ENCODE measurements at places on chromosomes 6 and 20.

DNA sequence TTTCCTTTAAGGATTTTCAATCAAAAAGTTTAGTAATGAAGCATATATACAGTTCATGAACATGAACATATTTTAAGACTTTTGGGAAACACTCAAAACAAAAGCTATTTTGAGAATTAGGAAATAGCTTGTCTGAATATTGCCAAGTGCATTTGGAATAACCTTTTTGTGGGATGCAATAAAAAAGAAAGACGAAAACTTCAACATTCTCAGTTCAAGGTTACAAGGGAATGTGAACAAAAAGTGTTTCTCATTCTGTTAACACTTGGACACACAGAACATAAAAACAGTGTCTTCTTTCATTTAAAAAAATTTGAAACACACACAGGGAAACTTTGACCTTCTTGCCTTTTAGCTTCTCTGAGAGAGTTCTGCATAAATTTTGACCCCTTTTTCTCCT lies 72.7 kb upstream of the TCF21 start:
- no peak for DNase-seq

GRCh38 chr6:168865-169455 lies 123.3 kb upstream of the DUSP22 start:
- peak; percentile 61 for DNase-seq

DNA sequence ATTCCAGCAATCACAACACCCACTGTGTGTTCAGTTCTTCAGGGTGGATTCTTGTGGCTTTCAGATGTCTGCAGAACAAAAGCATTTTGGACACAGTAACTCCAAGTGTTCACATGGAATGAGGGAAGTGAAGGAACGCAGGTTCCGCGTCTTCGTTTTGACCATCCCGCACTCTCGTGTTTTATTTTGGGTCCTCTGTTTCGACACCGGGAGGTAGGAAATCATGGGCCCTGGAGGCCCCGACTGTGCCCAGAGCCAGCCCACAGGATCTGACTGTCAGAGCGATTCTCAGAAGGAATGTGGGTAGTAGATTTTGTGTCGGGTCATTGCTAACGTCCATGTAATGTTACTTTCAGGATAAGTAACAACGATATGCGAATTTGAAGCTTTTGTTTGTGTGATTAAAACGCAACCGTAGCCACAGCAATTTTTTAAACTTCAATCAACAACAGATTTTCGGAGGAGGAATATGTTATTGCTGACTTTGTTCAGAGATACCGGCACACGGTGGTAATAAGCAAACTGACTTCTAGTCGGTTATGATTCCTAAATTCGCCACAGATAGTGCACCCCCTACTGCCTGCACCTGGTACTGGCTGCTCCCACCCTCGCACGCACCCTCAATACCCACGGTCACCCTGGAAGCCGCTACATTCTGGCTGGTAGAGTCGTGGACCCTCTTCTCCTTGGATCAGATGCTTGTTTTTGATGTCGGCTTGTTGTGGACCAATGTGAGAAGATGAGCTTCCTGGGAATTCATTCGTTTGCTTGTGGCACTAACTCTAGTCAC lies 10.5 kb downstream of the NPEPL1 start:
- peak; percentile 31 for DNase-seq

DNA sequence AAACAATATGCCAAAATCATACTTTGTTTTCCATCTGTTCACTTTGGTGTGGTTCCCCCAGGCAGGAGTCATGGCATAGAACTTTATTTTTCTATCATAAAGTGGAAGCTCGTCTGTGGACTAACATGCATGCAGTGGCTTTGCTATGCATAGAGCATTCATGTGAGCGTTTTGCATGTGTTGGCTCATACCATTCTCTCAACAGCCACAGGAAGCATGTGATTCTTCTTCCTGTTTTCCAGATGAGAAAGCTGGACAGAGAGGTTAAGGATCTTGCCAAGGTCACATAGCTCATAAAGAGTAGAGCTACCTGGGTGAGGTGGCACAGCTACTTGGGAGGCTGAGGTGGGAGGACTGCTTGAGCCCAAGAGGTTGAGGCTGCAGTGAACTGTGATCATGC lies 123.4 kb upstream of the HDGFL1 start:
- DNase-seq, result no peak

DNA sequence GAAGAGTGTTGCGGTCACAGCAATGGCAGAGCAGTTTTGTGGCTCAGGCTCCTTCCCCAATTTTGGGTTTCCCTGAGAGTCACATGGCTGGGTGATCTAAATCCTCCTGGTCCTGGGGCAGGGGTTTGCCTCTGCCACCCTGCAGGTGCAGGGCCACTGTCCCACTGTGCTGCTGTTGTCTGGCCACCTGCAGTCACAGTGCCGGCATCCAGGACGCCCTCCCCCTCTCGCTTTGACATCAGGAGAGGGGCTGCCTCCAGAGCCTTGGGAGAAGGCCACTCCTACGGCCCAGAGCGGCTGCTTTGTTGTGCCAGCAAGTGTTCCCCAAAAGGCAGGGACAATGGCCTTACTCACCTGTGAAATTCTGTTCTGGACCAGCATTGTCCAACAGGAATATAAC lies 449.0 kb downstream of the QKI start:
- no peak for DNase-seq

DNA sequence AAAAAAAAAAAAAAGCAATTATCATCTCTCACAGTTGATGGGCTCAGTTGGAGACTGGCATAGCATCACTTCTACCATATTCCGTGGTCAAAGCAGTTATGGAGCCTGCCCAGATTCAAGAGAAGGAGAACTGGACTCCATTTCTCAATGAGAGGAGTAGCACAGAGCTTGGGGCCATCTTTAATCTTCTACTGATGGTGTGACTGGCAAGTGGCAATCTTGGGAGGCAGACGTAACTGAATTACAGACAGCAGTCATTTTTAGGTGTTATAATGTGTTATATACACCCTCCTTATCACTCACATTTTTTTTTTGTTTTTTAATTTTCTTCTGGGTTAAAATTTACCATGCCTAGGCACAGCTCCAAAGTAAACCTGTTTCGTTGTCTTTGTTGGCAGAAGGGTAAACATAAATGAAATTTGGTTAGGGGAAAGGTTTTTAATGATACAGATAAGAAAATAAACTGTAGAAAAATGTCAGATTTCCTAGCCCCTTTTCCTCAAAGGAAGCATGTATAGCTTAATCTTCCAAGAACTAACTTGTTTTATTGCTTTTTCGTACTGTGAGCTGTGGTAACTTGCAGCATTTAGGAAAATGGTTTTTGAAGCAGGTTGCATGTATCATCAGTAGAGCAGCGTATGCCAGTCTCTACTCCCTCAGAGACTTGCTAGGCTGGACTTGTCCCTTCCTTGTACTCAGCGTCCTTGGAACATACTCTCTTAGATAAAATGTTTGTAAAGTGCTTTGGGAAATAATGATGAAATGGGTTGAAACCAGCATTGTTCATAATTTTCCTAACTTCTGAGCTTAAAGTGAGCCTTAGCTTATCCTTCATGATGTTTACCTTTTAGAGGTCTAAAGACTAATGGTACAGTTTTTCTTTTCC lies 25.7 kb downstream of the ZFAND3 start:
- DNase-seq, result no peak

DNA sequence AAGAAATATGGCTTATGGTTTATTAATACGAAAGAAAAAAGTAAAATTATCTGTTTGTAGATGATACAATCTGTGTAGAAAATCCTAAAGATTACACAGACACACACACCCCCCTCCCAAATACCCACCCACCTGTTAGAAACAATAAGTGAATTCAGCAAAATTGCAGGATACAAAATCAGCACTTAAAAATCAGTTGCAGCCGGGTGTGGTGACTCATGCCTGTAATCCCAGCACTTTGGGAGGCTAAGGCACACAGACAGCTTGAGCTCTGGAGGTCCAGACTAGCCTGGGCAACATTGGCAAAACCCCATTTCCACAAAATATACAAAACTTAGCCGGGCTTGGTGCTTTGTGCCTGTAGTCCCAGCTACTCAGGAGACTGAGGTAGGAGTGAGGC lies 42.3 kb downstream of the NINL start:
- DNase-seq, result no peak

DNA sequence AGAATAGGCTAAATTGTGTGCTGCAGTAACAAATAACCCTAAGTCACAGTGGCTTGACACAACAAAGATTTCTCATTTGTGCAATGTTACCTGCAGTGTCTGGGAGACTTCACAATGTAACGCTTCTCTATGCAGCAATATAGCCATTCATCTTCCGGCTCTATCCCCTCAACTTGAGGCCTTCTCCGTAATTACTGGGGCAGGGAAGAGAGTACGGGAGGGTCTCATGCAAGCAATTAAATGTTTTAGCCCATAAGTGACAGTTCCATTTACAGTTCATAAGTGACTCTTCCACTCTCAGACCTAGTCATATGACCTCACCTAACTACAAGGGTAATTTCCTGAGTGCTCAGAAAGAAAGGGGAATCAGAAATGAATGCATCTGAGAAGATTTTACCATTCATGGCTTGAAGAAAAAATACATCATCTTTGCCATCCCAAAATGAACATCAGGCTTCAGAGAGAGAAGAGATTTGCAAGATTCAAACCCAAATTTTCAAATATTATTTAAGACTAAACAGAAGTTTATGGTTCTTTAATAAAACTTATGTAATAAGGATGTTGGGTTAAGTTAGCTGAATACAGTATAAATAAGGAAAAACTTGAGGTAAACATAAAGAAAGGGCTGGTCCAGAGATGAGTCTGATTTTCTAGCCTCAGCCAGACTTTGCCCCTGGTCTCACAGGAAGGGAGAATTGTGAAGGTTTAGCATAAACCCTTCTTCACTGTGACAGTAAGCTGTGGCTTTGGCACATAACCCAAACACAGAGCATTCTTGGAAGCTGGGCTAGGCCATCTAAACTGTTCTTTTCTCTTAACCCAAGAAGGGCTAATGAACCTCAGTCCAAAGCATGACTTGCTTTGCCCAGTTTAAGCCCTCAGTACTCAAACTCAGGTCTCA lies 13.3 kb downstream of the GPR6 start:
- DNase-seq, result no peak

DNA sequence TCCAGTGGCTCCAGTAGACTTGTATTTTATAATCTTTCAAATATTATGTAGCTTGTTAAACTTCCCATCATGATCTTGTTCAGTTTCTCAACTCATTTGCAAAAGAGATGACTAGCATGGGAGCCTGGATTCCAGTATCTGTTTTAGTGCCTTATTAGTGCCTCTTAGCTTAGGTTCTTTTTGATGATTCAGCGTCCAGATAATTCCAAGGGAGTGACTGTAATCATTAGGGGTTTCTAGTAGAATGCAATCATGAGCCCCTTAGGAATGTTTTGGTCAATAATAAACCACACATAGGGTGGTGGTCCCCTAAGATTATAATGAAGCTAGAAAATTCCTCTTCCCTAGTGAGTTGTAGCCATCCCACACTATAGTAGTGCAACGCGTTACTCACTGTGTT lies 7.0 kb downstream of the CD2AP start:
- no peak for DNase-seq

DNA sequence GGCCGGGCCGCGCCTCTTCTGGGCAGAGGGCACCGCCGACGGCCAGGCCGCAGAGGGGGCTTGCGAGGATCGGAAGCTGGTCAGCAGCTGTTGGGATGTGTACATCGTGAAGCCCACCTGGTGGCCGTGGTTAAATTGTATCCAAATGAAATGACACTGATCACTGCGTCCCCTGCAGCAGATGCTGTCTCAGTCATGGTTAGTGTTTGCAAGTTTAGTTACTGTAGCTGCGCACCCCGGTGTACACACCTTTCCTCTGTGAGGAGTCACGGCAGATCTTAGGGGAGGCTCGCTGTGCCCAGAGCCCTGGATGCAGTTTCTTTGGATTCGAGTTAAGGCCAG lies 653 bp downstream of the NAA20 start:
- DNase-seq, result peak; percentile 48

GRCh38 chr6:155171747-155172449 lies 91.9 kb upstream of the CLDN20 start:
- DNase-seq, result no peak

DNA sequence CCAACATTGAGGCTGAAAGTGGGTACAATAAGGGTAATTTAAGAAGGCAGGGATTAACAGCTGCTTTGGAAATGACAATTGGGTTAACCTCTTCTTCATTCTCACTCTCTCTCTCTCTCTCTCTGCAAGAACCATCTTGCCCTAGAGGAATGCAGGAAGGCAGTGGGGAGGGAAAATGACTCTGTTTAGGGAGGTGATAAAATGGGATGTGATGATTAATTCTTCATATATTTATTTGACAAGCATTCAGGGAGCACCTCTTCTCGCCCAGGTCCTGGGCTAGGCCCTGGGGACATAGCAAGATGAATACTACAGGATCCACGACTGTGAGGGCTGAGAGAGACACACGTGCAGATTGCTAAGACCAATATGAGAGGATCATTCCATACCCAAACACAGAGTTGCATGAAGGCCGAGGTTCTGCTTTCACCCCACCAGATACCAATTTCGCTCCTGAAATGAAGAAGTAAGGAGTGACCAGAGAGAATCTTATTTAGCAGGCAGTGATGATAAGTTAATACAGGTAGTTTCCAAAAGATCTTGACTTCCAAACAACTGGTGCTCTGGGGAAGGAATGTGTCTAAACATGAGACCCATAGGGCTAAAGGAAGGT lies 13.3 kb upstream of the PTPN1 start:
- no peak for DNase-seq

GRCh38 chr6:139257821-139258398 lies 33.9 kb downstream of the TXLNB start:
- no peak for DNase-seq

- DNase-seq, result peak; percentile 30
Observed at GRCh38 chr6:129893640-129894039, 32.5 kb upstream of the TMEM244 start.

GRCh38 chr20:32670773-32671455 lies 2.8 kb downstream of the C20orf203 start:
- no peak for DNase-seq

DNA sequence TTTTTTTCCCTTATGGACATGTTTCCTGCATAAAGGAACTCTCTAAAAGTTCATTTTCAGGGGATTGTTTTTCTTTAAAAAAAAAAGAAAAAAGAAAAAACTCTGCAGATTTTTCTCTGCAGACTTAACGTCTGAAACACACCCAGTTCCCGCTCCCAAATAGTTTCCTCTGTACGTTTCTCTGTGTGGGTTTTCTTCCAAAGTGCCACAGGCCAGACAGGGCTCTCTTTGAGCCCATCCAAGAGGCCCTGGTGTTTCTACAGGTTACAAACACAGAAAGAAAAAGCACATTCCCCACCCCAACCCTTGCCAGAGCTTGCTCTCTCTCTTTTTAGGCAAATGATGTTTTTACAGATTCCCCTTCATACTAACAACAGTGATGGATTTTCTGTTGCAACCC lies 258.6 kb downstream of the FNDC1 start:
- no peak for DNase-seq

DNA sequence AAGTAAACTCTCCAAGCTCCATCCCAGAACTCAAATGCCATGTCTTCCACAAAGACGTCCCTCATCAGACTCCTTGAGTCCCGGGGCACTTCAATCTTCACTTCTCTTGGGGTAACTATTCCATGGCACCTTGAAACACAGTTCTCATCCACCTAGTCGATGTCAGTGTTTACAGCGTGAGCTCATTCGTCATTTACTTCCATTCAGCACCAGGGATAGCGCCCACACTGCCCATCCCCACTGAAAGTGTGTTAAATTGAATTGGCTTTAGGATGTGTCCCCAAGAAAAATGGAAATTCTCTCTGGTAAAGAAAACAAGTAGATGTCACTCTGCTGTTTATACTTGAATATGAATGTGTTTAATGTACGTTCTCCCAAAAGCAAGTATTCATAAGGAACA lies 31.3 kb downstream of the KCNK15 start:
- peak; percentile 49 for DNase-seq

Measured in NB4 (cell line).